ENCODE measurements at places on chromosomes 5 and 9. TPM values are rescaled to one million over a fixed set of nuclear protein-coding genes. Genes with fewer than 3 reads are reported as not detected.

Gene SLC46A2
- total RNA-seq = not detected

Gene TGFBR1
- total RNA-seq = 65.7 TPM

Gene HMHB1
- not detected for total RNA-seq

Gene IER5L
- 58.8 TPM for total RNA-seq

Gene THBS4
- 2.1 TPM for total RNA-seq

Gene UHRF2
- total RNA-seq = 85.0 TPM

Gene DOLPP1
- total RNA-seq = 9.8 TPM

Gene FGF10
- 2.2 TPM for total RNA-seq
